ENCODE measurements at places on chromosomes 13 and 19.

DNA sequence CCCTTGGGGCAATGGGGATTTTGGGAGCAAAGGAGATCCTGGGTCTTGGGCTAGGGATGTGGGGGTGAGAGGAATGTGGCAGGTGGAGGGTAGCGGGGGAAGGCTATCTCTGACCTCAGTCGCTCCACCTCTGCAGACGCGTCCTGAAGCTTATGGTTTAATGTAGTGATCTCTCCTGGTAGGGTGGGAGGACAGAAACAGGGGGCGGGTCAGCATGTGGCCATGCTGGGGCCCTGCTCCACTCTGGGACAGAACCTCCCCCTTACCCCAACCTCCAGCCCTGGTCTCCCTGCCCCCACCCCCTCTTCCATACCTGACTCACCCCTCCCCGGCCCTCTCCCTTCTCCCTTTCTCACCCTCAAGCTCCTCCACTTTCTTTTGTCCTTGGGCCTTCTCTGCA, 1.4 kb downstream of the BST2 start:
- no peak for DNase-seq

- DNase-seq = no peak
Observed at GRCh38 chr13:111322001-111322915, 1.8 kb downstream of the TEX29 start.

- DNase-seq = no peak
Observed at GRCh38 chr13:34247596-34247995, 429.6 kb downstream of the RFC3 start.

GRCh38 chr13:50012396-50013169, 2.7 kb upstream of the KCNRG start:
- DNase-seq = no peak

DNA sequence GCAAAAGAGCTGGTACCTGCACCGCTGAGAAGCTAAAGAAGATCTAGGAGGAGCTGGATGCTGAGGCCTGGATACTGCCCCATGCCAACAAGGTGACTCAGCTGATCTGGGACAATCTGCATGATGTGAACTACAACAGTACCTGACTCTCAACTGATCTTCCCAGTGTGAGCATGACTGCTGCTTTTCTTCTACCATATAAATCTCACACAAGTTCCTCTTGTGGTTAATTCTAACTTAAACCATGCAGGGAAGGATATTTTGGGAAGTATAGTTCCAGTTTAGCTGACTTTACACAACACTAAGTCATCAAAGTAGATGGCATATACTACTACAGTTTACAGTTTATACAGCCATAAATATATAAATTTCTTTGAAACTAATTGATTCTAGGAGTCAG, 91.9 kb downstream of the SLAIN1 start:
- no peak for DNase-seq

GRCh38 chr13:87999240-87999700, 328.1 kb downstream of the SLITRK5 start:
- DNase-seq = no peak

GRCh38 chr13:99610702-99611289, 109.5 kb downstream of the TM9SF2 start:
- no peak for DNase-seq

DNA sequence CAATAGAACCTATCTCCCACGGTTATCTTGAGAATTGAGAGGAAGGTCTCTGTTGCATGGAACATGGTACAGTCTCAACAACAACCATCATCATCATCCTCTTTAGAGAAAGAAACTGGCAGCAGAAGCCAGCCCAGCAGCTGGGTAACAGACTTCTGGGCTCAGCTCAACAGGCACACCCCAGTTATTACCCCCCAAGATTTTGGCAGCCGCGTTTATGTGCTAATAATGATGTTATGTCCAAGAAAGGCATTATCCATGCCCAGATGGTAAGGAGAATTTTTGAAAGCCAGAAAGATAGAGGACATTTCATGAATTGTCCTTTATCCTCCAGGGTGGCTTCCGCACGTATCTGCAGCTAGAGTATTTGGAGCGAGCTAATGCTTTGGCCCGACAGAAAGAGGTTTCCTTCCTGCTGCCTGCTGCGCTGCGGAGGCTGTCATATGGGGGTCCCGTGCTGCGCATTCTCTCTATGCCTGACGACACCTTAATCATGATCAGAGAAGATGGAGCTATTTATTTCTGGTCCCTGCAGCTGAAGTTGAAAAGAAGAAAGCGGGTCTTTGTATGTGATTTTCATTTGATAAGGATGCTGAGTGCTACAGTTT, 89.9 kb downstream of the TEX26 start:
- no peak for DNase-seq

DNA sequence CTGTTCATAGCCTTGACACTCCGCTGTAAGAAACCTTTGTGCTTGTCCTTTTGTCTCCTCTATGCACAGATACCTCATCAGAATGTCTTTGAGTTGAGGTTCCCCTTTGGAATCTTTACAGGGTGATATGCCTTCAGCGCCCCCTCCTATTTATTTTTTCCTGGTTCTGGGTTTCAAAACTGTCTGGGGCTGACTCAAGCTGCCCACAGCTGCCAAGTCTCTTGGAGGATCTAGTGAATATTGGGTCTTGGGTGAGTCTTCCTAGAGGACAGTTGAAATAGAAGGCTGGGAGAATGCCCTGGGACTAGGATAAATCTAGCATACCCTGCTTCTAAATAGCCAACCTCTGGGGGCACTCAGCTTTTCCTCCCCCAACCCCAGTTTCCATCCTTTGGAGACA, 930 bp downstream of the ZNF136 start:
- no peak for DNase-seq

GRCh38 chr19:16470911-16471811, 609 bp downstream of the EPS15L1 start:
- DNase-seq = no peak

- DNase-seq = no peak
Observed at GRCh38 chr13:23707674-23708073, 137.5 kb downstream of the TNFRSF19 start.

GRCh38 chr13:37613236-37613635, 14.7 kb upstream of the POSTN start:
- no peak for DNase-seq

All from activated T-cell treated with anti-CD3 and anti-CD28 coated beads for 1 hour (primary cell).